Activated gamma-delta T cell treated with Interleukin-2 at 50 U/mL for 16 hours (primary cell): ENCODE measurements at places on chromosomes 5 and 9.

GRCh38 chr5:147912011-147912410, 5.7 kb upstream of the C5orf46 start:
- no peak for DNase-seq

- no peak for DNase-seq
Observed at GRCh38 chr5:78534148-78534904, 114.2 kb downstream of the LHFPL2 start.

DNA sequence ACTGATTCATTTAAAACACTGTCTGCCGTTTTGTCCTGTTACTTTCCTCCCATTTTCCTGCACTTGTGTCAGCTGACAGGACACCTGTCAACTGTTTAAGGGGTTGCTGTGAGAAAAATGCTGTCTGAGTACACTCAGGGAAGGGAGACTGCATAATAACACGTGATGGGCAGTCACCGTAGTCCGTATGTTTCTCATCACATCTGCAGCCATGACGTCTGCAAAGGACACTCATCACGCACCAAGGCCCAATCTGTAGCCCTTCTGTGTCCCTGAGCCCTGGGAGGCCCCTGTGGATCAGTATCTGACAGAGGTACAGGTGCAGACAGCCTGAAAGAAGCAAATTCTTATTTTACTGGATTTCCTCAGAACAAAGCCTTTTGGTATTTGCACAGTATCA, 396.3 kb downstream of the YTHDC2 start:
- no peak for DNase-seq

DNA sequence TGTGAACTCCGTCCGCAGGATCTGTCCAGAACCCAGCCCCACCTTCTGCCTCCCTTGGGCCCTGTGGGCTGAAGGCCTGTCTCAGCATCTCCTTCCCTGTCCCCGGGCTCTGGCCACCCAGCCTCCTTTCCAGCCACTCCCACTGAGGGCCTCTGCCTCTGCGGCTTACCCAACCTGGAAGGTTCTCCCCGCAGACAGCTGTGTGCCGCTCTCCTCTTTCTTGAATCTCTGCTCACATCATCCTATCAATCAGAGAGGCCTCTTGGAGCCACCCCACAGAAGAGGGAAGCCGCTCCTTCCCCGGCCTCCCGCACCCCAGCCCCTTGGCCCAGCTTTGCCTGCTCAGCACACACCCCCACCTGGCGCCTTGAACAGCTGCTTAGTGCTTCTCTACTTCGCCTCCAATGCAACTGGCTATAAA, 81.5 kb upstream of the UNC5A start:
- DNase-seq, result no peak

GRCh38 chr5:11522796-11523195, 381.4 kb downstream of the CTNND2 start:
- no peak for DNase-seq

DNA sequence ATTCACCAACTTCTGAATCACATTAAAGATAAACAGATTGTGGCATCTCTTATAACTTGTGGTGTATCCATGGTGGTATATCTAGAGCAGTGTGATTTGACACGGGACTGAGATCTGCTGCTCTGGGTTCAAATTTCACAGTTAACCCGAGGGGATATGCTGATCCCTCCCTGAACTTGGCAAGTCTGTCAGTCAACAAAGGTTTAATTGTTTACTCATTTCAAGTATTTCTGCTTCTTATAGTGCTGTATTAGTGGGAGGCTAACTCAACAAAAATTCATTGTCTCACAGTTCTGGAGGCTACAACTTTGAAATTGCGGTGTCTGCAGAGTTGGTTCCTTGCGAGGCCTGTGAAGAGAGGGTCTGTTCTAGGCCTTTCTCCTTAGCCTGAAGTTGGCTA, 1175.2 kb downstream of the PTPRD start:
- DNase-seq, result no peak

DNA sequence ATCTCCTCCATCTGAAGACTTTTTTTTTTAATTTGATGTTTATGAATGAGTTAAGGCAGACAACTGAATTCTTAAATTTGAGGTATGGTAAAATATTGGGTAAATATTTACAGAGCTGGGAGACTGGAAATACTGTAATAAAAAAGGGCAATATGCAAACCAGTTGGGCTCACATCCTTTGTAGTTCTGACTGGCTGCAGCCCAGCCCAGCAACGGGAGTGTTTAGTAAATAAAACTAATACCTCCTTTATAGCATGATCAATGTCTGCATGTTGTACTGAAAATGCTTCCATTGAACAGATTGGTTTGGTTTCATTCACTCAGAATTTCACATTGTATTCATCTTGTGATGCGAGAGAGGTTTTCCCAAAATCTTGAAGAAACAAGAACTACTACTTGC, 365.0 kb downstream of the DMRT2 start:
- no peak for DNase-seq

- no peak for DNase-seq
Observed at GRCh38 chr5:28499766-28500290, 1461.4 kb upstream of the CDH9 start.

GRCh38 chr9:134518004-134518606, 123.5 kb upstream of the COL5A1 start:
- DNase-seq, result no peak

DNA sequence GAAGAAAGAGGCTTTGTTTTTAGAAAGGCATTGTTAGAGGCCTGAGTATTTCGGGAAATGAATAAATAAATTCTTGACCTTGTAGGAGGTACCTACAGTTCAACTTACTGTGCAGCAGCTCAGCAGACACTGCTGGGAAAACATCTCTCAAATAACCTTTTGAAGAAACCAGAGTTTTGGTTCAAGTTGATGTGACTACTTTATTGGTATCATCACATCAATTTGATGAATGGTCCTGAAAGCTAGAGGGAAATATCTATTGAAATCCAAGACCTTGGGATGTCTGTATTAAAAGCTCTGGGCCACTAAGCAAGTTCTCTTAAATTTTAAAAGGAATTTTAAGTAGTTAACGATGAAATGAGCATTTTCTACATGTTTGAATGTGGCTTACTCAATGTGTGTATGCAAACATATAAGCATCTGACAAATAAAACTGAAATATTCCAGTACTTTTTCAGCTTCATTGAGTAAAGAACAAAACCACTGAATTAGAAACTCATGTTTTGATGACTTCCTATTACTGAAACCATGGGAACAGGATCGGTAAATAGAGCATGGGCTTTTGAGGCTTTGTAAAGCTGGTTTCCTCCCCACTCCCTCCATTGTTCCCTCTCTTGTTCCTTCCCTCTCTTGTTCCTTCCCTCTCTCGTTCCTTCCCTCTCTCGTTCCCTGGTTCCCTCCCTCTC, 36.7 kb downstream of the SLC27A6 start:
- no peak for DNase-seq

GRCh38 chr5:1217596-1218206, 7.5 kb upstream of the SLC6A18 start:
- DNase-seq, result no peak

DNA sequence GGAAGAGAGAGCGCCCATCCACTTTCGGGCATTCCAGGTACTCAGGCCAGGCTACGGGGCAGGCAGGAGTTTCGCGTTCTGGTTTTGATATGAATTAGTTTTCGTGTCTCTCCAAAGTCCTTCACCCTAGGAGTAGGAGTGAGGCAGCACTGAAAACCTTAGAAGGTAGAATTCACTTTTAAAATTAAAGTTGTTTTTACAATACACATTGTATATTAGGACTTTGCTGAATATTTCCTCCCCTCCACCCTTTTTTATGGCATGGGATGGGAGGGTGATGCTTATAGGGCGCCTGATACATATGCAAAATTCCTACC, 747 bp downstream of the ITGA1 start:
- DNase-seq, result no peak

GRCh38 chr5:14017904-14018303, 73.4 kb upstream of the DNAH5 start:
- DNase-seq, result no peak

DNA sequence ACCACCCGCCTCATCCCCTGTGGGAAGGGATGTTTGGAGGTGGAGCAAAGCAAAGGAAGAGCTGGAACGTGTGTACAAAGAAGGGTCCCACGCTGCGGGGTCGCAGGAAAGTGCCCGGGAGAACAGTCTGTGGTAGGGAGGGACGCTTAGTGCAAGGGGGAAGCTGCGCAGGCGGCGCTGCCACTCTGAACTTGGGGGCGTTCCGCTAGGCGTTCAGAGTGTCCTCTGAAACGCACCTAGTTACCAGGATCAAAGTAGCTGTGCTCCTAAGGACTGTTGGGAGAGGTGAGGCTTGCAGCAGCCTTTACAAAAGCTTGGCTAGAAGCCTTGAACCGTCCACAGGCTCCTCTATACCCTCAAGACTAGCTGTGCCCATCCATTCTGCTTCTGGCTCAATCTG, 29.3 kb upstream of the PDE8B start:
- DNase-seq, result no peak

DNA sequence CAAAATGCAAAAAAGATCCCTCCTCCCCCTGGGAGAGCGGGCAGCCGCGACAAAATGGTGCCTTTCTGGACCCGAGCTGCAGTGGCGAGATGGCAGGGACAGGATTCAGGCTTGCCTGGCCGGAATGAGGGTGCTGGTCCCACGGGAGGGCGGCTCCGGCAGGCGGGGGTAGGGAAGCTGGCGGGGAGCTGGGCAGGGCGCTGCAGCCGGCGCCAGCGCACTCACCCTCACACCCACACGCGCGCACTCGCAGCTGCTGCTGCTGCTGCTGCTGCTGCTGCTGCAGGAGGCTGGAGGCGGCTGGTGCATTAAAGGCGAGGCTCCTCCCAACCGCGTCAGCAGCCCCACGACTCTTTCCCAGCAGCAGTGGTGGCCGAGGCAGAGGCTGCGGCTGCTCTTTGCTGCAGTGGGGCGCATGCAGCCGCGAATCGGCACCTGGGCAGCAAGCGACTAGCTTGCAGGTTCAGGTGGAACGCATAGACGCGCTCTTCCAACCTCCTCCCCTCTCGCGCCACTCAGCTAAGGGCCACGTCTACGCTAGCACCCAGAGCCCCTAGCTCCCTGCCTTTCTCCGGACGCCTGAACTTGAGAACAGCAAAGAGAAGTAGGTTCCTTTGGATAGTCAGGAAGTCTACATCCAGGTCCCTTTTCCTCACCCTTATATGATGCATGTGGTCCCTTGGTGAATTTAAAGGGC, at the start of gene PPP2R2B:
Gene PPP2R2B (minus strand): TSS at position 282 of the 697 bp plus-strand sequence.
- peak; percentile 35 for DNase-seq

DNA sequence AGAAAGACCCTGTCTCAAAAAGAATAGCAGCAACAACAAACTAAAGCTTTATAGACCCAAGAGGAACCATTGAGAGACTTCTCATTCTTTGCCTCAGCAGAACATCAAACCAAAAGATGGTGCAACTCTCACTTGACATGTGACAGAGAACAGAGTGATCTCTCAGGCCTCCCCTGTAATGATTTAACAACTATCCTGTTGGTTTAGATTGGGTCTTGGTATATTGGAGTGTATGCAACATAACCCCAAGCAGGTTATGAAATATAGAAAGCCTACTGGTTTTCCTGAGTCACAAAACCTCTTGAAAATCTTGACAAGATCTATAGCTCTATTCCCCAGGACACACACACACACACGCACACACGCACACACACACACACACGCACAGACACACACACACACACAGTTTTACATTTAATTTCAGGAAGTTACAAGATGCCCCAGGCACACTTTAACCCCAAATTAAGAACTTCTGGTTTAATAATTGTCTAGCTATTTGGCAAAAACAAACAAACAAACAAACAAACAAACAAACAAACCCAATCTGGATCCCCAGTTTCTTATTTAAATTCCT, 6.5 kb upstream of the FGF1 start:
- DNase-seq, result no peak

GRCh38 chr9:114163517-114163951, 8.2 kb downstream of the COL27A1 start:
- no peak for DNase-seq

DNA sequence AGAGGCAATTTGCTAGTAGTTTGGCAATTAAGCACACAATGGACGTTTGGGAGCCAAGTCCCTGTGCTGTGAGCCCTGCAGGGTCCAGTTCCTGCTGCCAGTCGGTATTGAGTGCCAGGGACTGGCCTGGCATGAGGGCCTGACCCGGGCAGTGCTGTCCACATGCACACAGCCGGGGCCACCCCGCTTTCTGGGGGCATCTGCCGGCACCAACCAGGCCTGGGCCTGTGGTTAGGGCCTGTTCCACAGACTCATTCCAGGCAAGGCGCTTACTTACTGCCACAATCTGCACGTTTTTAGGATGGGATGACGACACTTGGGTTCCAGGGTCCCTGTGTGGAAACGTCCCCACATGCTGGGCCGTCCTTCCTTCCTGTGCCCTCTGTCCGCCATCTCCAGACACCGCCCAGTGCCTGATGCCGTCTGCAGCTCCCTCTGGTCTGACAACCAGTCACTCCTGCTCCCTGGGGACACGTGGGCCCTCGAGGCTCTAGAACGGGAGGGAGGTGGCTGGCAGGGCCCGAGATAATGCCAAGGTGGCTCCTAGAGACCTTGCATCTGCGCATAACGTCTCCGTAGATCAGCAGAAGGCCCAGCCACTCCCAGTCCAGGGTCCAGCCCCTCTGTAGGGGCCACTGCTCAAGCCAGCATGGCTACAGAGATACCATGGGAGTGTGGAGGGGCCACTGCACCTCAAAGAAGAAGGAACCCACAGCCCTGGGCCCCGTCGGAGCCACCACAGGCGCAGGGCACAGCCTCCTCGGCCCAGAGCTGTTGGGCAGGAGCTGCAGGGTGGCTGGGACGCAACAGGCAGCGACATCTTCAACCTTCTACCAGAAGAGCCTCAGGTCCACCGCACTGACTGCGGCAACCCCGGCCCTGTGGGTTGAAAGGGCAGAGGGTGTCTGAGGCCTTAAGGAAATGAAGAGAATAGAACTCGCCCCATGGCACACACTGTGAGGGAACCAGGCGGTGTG, 24.7 kb downstream of the SLC9A3 start:
- DNase-seq, result no peak

DNA sequence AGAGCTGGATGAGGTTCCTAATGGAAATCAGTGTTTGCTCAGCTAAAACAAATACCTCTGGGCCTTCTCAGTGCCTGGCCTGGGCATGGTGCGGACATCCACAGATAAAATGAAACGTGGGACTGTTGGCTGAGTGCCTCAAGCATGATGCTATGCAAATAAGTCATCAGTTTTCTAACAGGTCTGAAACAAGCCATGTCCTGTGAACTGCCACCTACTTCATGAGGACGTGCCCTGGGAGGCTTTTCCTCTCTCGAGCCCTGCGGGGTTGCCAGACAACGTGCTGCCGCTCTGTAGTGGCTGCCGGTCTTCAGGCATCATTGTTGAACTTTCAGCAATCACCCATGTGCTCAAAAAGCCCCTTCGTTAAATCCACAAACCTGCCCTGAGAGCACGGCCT, 240.4 kb upstream of the IRX2 start:
- DNase-seq, result no peak

DNA sequence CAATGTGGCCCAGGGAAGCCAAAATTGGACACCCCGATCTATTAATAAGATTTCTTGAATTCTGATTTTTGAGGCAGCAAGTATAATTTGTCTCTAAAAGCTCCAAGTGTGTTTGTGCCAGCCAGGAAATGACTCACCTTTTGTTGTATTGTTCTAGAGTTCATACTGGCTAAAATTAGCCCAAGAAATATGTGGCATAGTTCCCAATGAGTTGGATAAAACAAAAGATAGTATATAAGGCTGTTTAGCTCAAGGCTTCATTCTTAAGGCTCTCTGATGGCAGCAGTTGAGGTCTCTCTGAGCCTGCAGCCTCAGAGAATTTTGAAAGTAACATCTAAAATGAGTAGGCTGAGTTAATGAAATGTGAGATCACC, 21.6 kb downstream of the HMGXB3 start:
- no peak for DNase-seq

GRCh38 chr5:73544429-73545402, 20.7 kb downstream of the ANKRA2 start:
- DNase-seq, result no peak

- no peak for DNase-seq
Observed at GRCh38 chr5:571791-572190, 40.3 kb upstream of the CEP72 start.

GRCh38 chr5:38724301-38725030, 121.3 kb upstream of the OSMR start:
- no peak for DNase-seq
